Muscle of leg (tissue), 16 donors: ENCODE measurements at places on chromosomes 2 and 18. TPM values are rescaled to one million over a fixed set of nuclear protein-coding genes. Genes with fewer than 3 reads are reported as not detected.

GRCh38 chr2:232389327-232389726, 10.8 kb downstream of the ALPP start:
- no peak for DNase-seq

DNA sequence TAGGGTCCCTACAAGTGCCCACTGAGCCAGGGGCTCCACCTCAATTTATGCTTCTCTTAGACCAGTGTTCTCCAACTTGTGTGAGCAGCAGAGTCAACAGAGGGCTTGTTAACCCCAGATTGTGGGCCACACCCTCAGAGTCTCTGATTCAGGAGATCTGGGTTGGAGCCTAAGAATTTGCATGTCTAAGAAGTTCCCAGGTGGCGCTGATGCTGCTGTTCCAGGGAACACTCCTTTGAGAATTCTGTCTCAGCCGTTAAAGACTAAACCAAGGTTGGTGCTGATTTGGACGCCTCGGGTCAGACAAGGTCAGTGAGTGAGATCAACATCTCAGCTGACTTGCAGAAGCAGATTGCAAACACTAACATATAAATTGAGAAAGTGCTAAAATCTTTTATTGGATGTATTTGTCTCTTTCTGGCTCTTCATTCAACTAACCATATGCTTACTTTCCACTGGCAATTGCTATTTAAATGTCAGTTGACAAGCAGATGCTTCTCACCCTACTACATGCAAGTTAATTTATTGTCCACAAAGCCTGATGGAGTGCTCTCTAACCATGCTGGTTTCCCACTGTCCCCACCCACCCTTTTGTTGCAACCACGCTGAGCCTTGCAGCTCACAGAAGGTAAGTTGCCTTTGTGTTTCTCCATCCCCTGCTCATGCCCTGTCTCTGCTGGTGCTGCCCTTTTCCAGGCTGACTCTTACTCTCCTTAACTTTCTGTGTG, 31.5 kb downstream of the LYPD1 start:
- DNase-seq, result no peak

DNA sequence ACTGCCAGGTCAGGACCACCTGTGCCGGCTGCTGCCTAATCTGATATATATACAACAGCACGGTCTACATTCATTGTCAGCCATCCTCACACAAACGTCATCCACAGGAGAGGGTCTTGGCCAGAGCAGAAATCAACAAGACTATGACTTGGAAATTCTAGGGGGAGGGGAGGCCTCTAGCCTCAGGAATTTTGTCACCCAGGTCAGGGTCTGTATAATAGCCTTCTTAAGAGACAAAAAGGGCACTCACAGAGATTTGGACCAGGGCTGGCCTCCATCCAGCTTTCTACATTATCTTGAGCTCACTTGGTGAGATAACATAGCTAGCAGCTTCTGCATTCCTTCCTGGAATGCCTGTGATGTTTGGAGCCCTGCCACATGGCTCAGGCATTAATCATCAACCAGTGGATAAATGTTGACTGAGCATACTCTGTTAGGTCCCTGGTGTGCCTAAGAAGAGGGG, 50.4 kb upstream of the CTIF start:
- DNase-seq, result peak; percentile 75

- peak; percentile 96 for DNase-seq
Observed at GRCh38 chr18:63237881-63238692, 81.5 kb downstream of the BCL2 start.

Gene QPCT
- polyA plus RNA-seq, result 3.3 TPM

DNA sequence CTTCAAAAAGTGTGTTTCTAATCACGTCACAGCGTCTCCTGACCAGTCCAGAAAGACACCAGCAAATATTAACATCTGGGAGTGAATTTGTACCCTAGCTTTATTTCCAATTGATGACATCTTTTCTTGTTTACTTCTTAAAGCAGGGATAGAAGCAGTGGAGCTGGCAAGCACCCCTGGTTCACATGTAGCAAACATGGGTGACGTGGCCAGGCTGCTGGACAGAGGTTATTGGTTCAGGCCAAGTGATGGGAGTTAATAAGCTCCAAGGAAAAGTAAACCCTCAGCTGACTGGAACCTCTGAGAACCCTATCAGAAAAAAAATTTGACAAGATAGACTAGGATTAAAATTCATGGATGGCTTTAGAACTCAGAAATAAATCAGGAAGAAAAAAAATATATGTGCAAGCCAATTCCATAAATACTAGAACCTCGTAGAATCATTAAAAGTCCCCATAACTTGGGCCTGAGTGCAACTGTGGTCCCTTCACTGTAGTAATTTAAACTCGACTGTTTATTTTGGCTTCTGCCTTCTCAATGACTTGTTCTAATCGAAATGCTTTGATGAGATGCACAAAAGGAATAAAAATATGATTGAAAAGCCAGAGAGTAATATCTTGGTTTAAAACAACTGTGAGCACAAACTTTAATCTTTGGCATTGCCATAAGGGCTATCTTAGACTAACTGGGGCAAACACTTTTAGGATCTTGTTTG, 121.5 kb upstream of the CTAGE1 start:
- DNase-seq, result peak; percentile 74

Gene VWA3B
- polyA plus RNA-seq, result 0.43 TPM

Gene HSBP1L1
- polyA plus RNA-seq, result 2.8 TPM
